ENCODE measurements at places on chromosomes 12 and 14. TPM values are rescaled to one million over a fixed set of nuclear protein-coding genes. Genes with fewer than 3 reads are reported as not detected.

GRCh38 chr14:101915871-101916815 lies 48.2 kb upstream of the DYNC1H1 start:
- no peak for DNase-seq

Gene SERPINA12
- total RNA-seq, result not detected

Gene ACVRL1
- total RNA-seq, result 8.4 TPM

- DNase-seq, result no peak
Observed at GRCh38 chr14:68253160-68253780, 433.7 kb downstream of the RAD51B start.

DNA sequence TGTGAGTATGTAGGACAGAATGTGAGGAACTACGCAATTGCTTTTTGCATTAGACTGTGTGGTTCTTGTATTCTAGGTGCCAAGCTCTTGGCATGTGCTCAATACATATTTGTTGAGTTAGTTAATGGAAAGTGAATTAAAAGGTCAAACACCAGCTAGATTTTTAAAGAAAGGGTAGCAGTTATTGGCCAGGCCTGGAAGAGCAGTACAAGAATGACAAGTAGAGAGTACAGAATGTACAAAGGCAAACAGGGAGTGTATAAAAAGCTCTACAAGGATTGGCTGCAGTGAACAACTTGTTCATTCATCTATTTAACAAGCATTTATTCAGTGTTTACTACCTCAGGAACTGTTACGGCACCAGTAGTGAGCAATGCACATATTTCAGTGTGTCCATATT lies 854.0 kb upstream of the SEL1L start:
- peak; percentile 48 for DNase-seq

GRCh38 chr14:50063876-50064420 lies 52.4 kb downstream of the VCPKMT start:
- DNase-seq, result no peak

DNA sequence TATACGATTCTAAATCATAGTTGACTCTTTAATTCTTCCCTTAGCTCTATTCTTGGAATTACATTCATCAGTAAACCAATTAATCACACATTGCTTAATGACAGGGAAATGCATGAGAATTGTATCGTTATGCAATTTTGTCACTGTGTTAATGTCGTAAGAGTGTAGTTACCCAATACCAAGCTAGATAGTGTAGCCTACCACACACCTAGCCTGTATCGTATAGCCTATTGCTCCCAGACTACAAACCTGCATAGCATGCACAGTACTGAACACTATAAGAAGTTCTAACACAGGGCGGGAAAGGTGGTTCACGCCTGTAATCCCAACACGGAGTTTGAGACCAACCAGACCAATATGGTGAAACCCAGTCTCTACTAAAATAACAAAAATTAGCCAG lies 24.7 kb downstream of the HNRNPC start:
- DNase-seq, result no peak

Gene FZD10
- 3.7 TPM for total RNA-seq

Gene HOXC9
- total RNA-seq, result 14.2 TPM
